Chondrocyte (in vitro differentiated cells): ENCODE measurements at places on chromosomes 11 and 22. TPM values are rescaled to one million over a fixed set of nuclear protein-coding genes. Genes with fewer than 3 reads are reported as not detected.

The OSBPL5 gene
- total RNA-seq: 43.9 to 78.9 TPM (median 47.6 TPM) in 3 replicates

- no peak overlapping the region for H3K4me3 ChIP-seq
- no peak overlapping the region for H3K27ac ChIP-seq
- H3K27me3 ChIP-seq: no peaks in the 10 kb centered on the region
- no peak for DNase-seq
These were observed 7.9 kb downstream of the SF3A1 start for GRCh38 chr22:30348809-30349208.

DNA sequence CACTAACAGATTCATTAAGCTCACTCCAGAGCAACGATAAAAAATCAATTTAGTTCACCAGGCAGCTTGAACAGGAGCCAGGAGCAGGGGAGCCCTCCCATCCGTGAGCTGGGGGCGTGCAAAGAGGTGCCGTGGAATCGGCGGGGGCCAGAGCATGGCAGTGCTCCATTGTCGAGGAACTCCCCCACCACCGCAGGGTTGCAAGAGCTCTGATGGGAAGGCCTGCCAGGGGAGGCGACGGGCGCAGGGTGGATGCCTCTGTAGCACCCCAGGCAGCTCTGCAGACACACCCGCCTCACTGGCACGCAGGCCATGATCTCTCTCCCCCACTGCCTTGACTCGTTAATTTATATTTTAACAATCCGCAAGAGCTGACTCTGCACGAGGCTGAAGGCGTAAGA, 433.2 kb downstream of the MIAT start:
- H3K4me3 ChIP-seq: no peak overlapping the region
- no peak overlapping the region for H3K27ac ChIP-seq
- H3K27me3 ChIP-seq: no peaks in the 10 kb centered on the region

DNA sequence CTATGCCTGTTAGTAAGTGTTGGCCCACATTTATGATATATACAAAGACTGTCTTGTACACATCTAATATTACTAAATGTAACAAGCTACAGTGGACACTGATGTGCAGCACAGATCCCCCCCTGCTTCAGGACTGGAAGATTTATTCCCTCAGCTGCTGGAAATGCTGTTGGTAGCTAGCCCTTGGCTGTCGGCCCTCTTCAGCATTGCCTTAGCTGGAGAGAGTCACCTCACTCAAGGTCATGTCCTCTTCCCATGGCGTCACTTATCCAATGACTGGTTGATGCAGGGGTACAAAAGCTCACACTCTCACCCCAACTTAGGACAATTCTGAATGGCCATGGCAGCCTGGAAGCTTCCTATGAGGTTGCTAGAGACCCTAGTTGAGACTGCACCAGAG, 312.7 kb downstream of the SOX6 start:
- H3K27ac ChIP-seq: no peak overlapping the region
- H3K36me3 ChIP-seq: peaks cover 13% of the 10 kb centered on the region
- no peaks in the 10 kb centered on the region for H3K4me1 ChIP-seq
- H3K27me3 ChIP-seq: no peaks in the 10 kb centered on the region
- H3K4me3 ChIP-seq: no peak overlapping the region

GRCh38 chr11:15048616-15049015, 24.8 kb upstream of the CALCB start:
- no peaks in the 10 kb centered on the region for H3K4me1 ChIP-seq
- DNase-seq: no peak
- no peak overlapping the region for H3K27ac ChIP-seq
- H3K36me3 ChIP-seq: no peaks in the 10 kb centered on the region

The POTEH gene
- not detected in 3 replicates for total RNA-seq

The SAC3D1 gene
- total RNA-seq: 13.1 to 18.2 TPM (median 14.3 TPM) in 3 replicates

DNA sequence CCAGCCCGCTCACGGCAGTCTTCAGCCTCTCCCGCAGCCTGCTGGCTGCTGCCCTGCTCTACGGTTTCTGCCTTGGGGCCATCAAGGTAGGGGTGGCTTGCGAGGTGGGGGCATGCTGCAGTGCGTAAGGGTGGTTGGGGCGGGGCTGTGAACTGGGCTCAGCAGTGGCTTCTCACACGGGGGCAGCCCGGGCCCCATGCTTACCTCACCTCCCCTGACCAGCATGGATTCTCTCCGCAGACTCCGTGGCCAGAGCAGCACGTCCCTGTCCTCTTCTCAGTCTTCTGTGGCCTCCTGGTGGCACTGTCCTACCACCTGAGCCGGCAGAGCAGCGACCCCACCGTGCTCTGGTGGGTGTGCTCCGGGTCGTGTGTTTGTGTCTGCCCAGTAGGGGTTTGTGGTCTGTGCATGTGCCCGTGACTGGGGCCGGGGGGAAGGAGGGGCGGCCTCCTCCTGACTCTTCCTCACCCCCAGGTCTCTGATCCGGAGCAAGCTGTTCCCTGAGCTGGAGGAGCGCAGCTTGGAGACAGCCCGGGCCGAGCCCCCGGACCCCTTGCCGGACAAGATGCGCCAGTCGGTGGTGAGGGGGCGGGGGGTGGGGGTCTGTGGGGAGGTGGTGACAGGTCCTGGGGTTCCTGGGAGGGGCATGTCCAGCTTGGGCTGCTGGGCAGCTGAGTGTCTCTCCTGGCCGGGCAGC, 9.5 kb downstream of the PCNX3 start:
- no peaks in the 10 kb centered on the region for H3K27me3 ChIP-seq
- H3K4me1 ChIP-seq: no peaks in the 10 kb centered on the region
- no peak overlapping the region for H3K4me3 ChIP-seq
- no peak overlapping the region for H3K27ac ChIP-seq
- peaks cover 17% of the 10 kb centered on the region for H3K36me3 ChIP-seq
